ENCODE measurements at places on chromosomes 16 and 17. TPM values are rescaled to one million over a fixed set of nuclear protein-coding genes. Genes with fewer than 3 reads are reported as not detected.
A peak's percentile ranks its signal among the peaks of the same experiment; 100 is the strongest.

- DNase-seq: no peak
Measured at GRCh38 chr17:35514564-35514963, 22.9 kb downstream of the SLFN12L start.

The ITGAD gene
- total RNA-seq: not detected

DNA sequence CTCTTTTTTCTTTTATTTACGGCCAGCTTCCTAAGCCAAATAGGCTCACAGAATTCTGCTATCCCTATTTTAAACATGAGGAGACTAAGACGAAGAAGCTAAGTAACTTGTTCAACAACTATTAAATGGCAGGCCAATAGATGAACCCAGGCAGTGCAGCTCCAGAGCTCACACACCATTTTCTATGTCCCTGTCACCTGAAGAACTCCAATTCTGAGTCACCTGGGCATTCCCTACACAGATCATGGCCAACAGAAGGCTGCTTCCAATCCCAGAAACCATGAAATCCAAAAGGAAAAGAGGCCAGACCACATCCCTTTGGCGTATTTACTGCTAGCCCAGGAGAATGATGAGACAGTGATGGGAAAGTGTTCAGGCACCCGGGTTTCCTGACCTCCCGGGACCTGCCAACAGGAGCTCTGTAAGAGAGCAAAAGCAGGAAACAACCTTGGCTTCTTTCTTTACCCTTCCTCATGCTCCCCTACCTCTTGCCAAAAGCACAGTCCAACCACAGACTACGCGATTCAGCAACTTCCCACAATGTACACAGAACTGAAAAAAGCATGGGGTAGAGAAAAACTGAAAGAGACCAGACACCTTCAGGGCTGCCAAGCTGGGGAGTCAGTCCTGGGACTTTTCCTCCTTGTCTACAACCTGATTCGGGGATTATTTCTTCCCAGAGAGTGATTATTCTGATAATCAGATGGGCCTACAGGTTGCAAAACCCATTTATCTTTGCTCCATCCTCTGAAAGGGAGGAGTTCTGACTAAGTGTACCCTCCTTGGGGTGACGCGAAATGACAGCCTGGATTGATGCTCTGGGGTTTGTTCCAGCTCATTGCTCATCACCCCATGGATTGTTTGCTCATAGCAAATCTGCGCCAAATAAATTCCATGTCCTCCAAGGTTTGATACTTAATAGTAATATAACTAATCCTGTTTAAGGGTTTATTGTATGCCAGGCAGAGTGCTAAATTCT lies 47.8 kb upstream of the HAS3 start:
- DNase-seq: peak; percentile 78

- no peak for DNase-seq
Measured at GRCh38 chr16:576197-576822, 6.5 kb downstream of the PIGQ start.

DNA sequence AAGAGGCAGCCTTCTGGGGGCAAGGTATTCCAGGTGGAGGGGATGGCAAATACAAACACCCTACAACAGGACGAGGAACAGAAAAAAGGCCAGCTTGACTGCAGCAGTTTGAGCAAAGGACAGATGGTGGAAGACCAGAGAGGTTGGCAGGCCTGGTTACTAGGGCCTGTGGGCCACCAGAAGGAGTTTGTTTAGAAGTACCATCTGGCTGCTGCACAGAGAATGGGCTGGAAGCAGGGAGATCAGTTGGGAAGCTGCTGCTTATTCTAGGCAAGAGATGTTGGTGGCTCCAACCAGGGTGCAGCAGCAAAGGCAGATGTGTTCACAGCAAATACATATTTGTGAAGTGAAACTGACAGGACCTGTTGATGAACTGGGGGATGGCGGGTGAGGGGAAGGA lies 2.9 kb upstream of the YPEL2 start:
- no peak for DNase-seq
